ENCODE measurements at places on chromosomes 7 and 10.

- no peak for DNase-seq
These were observed 16.3 kb downstream of the TPK1 start for GRCh38 chr7:144819566-144819965.

GRCh38 chr7:128407751-128408708 lies 1.8 kb downstream of the IMPDH1 start:
- DNase-seq, result no peak

- DNase-seq, result no peak
These were observed 217.6 kb downstream of the MLLT10 start for GRCh38 chr10:21751341-21752310.

DNA sequence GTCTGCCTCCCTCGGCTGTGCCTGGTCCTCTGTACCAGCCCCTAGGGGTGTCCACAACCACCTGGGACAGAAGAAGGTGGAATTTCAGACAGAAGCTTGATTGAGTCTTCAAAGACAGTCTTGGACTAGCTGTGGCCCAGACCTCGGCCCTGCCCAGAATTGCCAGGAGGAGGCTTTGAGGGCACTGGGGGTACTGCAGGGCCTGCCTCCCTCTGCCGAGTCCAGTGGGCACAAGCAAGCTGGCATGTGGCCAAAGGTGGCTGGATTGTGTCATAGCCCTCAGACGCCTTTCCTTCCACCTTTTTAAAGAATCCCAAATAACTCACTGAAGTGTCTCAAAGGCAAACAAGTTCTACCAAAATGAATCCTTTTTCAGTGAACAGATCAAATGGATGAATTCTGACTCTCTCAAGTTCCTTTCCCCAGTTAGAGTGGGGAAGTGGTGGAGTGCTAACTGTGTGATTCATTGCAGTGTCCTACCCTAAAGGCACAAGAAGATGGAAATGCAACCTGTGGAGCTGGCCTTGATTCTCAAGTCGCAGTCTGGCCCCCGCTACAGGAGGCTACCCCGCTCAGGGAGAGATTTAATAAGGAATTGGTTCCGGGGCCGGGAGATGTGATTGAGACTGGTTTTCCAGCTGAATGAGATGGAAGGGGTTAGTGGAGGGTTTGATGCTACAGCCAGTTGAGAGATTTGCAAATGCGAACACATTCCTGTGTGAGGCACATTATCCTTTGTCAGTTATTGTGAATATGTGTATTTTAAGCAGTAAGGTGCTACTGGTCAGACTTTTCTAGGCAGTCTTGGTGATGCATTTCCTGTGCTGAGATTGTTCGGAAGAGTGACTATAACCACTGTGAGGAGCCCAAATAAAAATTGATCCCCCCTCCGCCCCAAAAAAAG lies 28.8 kb upstream of the SLC26A4 start:
- no peak for DNase-seq

GRCh38 chr7:130309986-130310385 lies 17.0 kb downstream of the CPA4 start:
- DNase-seq, result no peak

DNA sequence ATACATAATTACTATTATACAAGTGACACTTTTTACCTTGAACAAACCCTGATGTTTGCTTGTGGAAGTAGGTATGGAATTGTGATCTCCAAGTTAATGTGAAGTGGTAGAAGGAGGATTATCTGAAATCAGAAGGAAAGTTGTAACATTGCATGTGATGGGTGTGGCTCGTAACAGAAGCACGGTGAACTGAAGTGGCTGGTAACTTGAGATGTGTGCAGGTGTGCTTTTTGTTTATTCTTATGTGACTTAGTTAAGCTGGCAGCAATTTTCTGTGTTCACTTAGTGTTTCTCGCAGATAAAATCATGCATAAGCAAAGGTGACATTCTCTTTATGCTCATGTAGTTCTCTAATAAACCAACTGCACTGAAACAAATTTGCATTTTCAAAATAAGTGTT lies 82.3 kb downstream of the ZEB1 start:
- no peak for DNase-seq

DNA sequence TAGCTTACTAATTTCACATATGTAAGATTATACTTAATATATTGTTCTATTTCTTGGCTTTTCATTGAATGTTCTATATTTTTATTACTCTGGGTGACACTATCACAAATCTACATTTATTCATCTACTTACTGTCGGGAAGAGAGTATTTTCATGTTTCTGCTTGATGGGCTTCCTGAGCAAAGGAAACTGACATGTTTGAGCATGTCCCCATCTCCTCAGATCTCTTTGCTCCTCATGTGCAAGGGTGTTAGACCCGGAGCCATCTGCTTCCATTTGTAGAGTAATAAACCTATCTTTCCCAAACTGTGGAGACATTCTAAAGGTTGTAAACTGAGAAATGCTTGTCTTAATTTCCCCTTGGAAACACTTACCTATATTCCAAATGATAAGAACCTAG lies 103.5 kb downstream of the LSMEM1 start:
- no peak for DNase-seq

Data from suppressor macrophage treated with lipopolysaccharide for 1 hour (primary cell).